ENCODE measurements at places on chromosomes 6 and 20.

DNA sequence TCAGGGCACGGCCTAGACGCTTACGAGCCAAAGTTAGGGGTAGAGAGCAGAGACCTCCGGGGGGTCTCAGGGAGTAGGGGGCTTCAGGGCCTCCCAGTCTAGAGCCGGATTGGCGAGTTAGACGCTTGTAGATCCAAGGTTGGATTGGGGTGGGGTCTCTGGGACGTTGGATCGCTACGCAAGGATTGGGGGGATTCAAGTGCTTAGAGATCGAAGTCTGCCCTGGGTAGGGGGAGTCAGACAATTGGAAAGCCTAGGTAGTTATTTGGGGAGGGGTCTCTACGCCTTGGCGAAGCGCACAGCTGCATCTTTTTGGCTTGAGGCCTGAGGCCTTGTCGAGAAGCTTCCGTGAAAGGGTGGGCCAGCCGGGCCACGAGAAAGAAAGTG, 469 bp downstream of the STX16 start:
- DNase-seq = no peak

GRCh38 chr20:6074145-6074561, 20.3 kb upstream of the LRRN4 start:
- no peak for DNase-seq

DNA sequence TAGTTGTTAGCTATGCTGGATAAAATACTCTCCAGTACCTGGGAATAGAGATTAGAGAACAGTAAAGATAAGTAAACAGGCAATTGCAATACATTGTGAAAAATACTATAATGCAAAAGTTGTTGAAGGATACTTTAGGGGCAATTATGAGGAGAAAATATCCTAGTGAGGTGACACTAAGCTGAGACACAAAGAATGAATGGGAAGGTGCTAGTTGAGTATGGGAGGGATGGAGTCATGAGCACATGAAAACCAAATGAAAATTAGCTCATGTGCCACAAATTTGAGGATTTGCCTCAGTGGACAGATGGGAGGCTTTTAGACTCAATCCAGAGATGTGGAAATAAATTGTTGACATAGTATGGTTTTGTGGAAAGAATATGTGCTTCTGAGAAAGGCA, 370.5 kb upstream of the MMS22L start:
- DNase-seq = no peak

DNA sequence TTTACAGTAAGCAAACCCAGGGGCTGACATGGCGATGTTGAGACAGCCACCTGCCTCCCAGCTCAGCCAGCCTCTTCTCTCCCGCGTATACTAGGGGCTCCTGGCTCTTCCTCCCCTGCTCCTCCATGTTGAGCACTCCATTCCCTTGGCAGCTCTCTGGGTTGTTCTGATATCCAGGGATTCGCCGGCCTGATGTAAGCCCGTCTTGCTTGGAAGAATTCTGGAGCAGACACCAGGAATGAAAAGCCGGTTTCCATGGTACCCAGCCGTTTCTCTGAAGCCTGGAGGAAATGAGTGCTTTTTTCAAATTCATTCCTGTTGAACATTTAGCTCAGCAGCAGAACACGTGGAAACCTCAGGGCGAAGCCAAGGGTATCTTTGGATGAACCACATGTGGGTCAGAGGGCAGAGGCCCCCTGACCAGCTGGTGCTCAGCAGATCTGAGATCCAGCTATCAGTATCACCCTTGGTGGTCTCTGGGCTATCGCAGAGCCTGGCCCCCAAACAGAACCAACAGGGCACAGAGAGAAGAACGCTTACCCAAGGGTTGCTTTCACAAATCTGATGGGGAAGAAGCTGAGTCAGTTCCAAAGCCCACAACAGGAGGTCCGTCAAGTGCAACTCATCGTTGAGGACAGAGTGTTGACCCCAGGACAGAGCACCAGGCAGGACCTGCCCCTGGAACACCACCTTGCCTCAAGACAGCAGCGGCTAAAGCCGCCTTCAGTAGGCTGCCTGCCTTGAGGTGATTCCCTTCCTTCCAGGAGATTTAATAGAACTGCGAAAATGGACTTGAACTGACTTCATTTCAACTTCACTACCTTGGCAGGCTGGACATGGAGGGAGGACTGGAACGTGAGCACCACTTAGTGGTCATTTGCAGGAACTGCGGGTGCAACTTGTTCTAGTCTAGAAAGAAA, 96.1 kb upstream of the RIN2 start:
- DNase-seq = no peak

- DNase-seq = no peak
These were observed 151.7 kb downstream of the GRIK2 start for GRCh38 chr6:101545191-101545590.

- DNase-seq = no peak
These were observed 48.8 kb downstream of the PPP1R3G start for GRCh38 chr6:5133943-5134342.

- no peak for DNase-seq
These were observed at the start of gene TGM2 for GRCh38 chr20:38165089-38165965. TGM2 (minus strand) TSS chr20:38165270; CDS start chr20:38165198, 72 bp downstream.

DNA sequence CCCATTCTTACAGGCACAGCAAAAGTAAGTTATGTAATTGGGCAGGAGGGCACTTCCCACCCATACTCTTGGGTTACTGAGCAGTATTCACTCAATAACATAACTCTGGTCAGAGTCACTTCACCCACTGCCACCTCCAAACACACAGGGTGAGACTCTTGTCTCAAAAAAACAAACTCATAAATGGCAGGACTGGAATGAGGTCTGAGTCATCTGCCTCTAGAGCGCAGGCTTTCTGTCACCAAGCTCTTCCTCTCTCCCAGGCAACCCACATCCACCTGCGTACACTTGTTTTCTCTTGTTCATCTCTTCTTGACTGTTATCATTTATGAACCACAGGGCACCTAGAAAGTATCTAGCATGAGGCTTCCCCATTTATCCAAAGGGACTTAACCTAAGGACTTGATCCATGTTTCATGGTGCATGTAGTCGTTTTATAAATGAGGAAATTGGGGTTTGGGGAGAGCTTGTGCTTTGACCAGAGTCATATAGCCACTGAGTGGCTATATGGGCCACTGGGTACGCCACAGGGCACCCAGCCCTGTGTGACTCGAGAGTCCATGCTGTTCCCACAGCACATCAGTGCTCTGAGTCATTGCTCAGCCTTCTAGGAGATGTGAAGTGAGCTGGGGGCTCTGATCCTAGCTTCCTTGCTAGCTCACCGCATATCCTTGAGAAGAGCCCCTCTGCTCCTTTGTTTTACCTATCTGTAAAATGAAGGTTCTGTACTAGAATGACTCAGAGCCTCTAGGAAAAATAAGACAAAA, 22.4 kb downstream of the C20orf173 start:
- DNase-seq = no peak

GRCh38 chr6:3421791-3422434, 34.9 kb downstream of the SLC22A23 start:
- DNase-seq = no peak

- DNase-seq = no peak
These were observed 19.2 kb downstream of the CHMP4B start for GRCh38 chr20:33830371-33830770.

DNA sequence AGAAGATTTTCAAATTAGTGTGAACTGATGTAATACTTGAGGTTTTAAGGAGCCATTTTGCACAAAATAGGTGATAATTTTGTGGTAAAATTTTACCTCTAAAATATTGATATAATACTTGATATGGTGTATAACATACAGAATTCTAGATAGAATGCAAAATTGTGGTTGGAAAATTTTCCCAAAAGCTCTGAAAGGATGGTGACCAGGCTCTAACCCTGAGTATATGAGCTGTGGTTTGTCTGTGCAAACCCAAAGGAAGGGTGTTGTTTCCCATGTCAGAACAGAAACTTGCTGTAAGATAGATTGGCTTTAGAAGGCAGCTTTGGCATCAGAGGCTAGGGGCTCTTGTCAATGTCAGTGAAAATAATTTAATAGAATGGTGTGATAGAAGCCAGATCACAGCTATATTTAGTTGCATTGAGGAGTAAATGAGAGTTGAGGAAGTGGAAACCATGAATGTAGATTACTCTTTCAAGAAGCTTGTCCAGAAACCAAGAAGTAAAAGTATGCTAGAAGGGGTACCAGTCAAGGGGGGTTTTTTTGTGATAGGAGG, 257.7 kb downstream of the FARS2 start:
- DNase-seq = no peak

GRCh38 chr20:671252-672030, 4.2 kb downstream of the SCRT2 start:
- no peak for DNase-seq

DNA sequence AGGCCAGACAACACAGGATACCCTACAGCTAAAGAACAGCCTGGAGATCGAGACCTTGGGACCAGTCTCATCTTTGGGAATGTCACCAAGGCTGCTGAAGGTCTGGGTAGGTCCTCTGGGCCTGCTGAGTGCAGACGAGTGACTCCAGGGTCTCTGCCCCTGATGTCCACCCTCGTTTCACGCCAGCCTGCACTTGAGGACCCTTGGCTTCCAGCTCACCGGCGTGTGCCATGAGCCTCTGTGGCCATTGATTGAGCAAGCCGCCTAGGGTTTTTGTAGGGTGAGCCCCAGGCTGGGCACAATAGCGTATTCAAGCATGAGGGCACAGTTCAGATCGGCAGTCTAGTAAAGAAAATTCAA, 4.3 kb downstream of the BPHL start:
- DNase-seq = no peak

DNA sequence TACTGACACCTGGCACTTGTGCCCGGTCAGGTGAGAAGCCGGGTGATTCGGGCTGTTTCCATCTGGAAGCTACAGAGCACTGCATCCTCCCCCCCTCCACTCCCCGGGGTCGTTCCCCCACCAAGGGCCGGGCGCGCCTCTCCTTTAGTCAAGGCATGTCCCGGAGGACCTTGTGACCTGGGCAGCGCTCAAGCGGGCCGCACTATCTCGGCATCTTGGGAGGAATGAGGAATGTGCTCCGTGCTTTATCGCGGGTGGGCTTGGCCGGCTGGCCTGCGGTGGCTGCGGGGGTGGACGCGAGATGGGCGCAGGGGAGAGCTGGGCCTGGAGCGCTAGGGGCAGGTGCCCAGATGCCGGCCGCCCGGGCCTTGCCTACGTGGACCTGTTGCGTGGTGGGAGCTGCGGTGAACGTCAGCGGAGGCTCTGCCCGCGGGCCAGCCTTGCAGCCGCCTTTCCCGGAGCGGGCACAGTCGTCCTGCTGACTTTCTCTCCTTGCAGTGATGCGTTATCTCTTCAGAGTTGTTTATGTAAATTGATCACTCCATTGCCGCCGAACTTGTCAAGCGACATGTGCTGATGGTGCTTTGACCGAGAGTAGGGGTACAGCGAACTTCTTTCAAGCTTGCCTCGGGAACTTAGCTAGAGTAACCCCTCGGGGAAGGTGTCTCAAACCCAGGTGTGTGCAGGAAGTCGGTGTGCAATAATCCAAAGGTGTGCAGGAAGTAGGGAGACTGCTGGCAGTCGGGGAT, 1.1 kb downstream of the LRRC1 start:
- DNase-seq = no peak

DNA sequence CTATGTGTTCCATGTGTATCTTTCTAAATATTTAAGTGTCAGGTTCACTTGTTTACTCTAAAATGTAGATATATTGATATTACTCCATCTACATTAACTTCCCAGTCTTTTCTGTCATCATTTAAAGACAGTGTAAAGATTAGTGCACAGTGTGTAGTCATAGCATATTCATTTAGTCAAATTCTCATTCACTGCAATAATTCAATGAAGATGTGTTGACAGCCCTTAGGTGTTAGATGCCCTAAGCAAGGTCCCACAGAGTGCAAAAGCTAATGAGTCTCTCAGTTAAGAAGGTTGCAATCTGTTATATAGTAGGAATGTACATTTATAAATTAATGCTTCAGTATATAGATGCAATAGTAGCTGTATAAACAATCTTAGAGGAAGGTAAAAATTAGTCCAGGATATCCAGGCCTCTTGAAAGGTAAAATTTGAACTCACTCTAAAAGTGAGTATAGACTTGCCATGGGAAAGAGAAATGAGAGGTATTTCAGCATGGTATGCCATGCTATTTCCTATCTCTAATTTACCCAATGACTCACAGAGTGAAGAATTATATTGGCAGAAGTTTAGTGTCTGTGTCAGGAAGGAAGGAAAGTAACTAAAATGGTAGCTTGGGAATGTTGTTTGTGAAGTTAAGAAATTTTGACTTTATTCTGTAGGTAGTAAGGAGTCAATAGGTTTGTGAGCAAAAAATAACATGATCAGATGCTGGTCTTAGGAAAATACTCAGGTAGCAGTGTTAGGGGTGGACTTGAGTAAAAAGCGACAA, 969.9 kb upstream of the CITED2 start:
- no peak for DNase-seq

GRCh38 chr6:152301765-152302568, 335.2 kb downstream of the SYNE1 start:
- peak; percentile 80 for DNase-seq

DNA sequence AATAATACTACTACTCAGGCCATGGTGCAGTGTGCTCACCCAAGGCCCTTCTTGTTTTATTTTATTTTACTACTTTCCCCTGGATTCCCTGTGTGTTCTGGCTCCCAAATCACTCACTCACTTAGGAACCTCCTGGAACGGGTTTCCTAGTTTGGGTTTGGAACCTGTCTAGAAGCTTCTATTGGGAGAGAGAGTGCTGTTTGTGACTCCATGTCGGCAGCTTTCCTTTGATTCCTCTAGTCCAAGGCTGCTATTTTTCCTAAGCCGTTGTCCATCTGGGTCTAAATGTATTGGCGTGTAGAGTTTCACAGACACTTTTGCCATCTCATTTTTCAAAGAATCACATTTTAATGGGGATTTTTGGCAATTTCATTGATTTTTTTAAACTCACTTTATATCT, 70.8 kb downstream of the FOXA2 start:
- no peak for DNase-seq

- DNase-seq = no peak
These were observed 112.5 kb upstream of the PHACTR3 start for GRCh38 chr20:59491884-59492283.

All from activated T-helper 1 cell treated with Interleukin-2 at 50 U/mL for 16 hours (primary cell).